Activated naive CD8-positive, alpha-beta T cell treated with anti-CD3 and anti-CD28 coated beads for 36 hours (primary cell): ENCODE measurements at places on chromosomes 4 and X.

- no peak for DNase-seq
Measured at GRCh38 chrX:110315551-110315950, 2.3 kb downstream of the AMMECR1 start.

DNA sequence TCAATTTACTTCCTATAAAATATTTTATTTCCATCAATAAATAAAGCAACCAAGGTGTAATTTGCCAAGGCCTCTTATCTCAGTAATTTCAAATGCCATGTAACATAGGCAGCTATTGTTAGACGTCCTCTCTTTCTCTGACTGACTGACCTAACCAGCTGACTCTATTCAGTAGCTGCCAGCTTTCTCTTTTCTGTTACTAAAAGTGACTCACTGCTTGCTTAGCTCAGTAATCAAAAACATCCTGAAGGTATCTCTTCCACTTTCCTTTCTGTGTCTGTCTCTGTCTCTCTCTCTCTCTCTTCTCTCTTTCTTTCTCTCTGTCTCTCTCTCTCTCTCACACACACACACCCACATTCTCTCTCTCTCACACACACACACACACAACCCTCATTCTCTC lies 134.2 kb downstream of the SPOCK3 start:
- no peak for DNase-seq

DNA sequence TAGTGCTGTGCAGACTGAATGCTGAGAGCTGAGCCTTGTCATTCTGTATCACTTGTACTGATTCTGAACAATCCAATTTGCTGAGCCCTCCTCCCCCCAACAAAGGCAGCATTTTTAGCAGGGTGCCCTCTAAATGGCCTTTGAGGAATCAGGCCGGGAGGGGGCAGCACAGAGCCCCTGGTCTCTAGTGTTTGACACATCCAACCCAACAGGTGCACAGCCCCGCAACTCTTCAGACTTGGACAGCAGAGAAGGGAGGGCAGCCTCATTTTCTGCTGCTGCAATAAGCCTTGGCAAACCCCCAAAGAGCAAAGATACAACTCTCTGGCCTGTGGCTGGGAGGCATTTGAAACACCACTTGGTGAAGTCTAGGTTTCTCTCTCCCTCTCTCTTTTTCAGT lies 3.4 kb downstream of the ATP1B4 start:
- peak; percentile 11 for DNase-seq

GRCh38 chr4:35493977-35494376 lies 750.3 kb downstream of the ARAP2 start:
- no peak for DNase-seq

GRCh38 chr4:37903901-37904300 lies 13.0 kb downstream of the TBC1D1 start:
- DNase-seq = no peak

DNA sequence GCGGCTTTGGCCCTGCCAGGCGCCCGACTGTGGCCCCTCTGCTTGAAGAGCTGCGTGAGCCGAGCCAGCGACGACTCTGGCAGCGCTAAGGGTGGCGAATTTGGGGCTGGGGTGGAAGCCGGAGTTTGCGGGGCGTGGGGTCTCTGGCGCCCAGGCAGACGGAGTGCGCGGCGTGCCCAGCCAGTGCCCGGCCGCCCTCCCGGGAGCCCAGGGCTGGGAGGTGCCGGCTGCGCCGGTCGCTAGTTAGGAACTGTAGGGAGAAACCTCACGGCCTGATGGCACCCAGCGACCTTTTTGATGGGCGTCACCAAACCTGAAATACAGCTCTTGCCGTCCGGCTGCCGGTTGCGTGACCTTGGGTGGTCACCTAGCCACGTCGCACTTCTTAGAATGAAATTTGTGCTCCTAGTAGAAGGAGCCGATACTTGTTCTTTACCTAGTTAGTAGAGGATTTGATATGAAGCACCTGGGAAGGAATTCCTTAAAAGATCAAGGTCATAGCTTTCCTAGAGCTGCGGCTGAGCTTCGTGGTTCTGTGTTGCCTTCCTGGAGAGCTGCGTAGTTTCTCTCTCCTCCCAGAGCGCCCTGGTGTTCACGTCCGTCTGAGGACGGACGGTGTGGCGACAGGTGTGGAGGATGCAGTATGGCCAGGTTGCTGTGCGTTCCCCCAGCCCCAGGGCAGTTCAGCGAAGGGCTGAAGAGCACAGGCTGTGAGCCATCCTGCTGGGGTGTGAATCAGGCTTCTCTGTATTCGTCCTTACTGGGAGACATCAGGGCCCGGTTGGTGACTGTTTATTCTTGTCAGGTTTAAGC lies 680 bp downstream of the MAEA start:
- no peak for DNase-seq

DNA sequence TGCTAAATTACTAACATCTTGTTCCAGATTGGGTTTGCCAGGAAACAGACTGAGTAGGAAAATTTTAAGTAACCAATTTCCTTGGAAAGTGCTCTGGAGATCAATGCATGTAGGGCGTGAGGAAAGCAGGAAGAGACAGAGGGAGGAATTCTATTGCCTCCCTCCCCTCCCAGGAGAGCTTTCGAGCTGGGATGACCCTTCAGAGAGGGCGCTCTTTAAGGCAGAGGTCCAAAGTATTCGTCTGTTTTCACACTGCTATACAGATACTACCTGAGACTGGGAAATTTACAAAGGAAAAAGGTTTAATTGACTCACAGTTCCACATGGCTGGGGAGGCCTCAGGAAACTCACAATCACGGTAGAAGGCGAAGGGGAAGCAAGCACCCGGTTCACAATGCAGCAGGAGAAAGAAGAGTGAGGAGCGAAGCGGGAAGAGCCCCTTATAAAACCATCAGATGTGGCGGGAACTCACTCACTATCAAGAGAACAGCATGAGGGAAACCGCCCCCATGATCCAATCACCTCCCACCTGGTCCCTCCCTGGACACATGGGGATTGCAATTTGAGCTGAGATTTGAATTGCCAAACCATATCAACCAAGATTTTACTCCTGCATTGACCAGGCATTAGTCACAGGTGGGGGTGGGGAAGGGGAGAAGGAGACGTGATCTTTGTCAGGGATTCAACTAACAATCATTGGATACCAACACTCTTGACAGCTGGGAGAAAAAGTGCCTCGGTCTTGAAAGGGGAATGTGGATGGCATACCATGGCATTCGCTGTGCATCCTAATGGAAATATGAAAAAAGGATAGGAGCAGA lies 63.8 kb downstream of the SLITRK2 start:
- DNase-seq = no peak

GRCh38 chr4:131251321-131251720 lies 1897.8 kb upstream of the PCDH10 start:
- DNase-seq = no peak

DNA sequence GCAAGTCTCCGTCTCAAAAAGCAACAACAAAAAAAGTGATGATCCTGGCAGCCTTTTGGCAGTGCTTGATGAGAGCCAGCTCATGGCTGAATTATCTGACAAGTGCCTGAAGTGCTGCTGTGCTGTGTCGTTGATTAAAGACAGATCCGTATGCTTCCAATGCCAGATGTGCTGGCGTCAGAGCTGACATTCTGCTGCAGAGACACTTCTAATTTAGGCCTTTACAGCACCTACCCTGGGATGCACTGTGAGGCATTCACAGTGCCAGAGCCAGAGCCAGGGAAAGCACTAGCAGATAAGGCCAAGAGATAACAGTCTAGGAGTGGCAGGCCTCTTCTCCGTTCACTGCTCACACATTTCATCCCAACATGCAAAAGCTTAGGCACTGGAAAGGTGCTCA lies 995.5 kb downstream of the RAB28 start:
- DNase-seq = no peak

DNA sequence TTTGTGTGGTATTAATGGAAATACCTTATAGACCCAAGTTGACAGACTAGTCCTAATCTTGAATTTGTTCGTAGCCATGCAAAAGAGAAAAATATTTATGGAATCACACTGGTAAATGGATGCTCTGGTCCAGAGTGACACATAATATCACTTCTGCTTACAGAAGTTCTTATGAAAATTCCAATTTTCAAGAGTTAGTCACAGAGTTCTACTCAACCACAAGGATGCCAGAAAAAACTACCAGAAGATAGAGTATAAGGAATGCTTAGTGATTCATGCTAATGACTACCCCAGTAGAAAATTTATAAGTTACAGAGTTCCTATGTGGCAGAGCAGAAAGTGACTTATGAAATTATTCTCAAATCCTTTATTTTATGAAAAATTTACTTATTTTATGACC lies 1384.8 kb downstream of the FAM133A start:
- no peak for DNase-seq

DNA sequence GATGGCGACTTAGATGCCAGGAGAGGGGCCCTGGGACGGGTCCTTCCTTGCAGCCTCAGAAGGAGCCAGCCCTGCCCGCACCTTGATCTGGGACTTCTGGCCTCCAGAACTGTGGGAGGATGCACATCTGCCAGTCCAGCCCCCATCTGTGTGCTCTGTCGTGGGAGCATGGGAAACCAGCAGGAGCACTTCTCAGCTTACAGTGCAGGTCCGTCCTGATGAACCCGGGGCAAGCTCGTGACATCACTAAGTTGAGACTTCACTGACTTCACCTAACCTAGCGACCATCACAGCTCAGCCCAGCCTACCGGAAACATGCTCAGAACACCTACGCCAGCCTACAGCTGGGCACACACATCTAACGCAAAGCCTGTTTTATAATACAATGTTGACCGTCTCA lies 38.1 kb downstream of the ABLIM2 start:
- DNase-seq = no peak

DNA sequence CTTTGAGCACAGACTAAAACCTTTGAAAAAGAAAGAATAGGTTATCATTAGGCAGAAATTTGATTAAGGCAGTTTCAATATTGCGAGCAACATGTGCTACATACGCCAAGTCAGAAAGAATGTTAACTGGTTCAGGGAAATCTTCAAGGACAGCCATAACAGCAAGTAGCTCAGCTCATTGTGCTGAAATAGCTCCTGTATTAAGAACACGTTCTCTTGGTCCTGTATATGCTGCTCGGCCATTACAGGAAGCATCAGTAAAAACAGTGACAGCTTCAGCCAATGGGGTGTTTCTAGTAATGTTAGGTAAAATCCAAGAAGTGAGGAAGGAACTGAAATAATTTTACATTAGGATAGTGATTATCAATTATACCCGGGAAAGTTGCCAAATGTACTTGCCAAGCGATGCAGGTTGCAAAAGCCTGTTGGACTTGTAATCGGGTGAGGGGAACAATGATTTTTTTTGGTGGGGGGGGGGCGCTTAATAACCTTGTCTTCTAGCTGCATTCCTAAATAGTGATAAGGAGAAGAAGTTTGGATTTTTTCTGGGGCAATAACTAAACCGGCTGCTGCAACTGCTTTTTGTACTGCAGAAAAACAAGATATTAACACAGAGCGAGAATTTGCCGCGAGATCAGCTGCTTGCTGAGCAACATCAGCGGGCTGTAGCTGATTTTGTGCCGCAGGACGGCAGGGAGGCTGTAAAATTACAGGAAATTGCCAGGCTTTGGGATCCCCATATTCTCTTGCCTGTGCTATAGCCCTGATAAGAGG lies 49.4 kb upstream of the RASSF6 start:
- DNase-seq = no peak

- no peak for DNase-seq
Measured at GRCh38 chr4:71532407-71532806, 193.6 kb downstream of the SLC4A4 start.

DNA sequence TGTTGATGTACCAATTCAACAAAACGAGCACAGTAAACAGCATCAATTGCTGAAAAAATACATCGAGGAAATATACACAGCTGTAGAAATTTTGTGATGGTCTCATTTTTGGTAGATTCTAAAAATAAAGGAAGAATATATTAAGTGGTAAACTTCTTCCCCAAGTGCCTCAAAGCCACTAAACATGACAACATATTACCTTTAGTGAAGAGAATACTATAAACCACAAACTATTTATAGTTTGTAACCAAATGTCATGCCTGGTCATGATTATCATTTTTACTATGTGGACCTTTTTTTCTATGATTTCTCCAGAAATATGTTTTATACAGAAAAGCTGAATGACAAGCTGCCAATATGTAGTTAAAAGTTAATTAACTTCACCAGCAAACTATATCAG lies 106.9 kb downstream of the THOC2 start:
- DNase-seq = no peak

DNA sequence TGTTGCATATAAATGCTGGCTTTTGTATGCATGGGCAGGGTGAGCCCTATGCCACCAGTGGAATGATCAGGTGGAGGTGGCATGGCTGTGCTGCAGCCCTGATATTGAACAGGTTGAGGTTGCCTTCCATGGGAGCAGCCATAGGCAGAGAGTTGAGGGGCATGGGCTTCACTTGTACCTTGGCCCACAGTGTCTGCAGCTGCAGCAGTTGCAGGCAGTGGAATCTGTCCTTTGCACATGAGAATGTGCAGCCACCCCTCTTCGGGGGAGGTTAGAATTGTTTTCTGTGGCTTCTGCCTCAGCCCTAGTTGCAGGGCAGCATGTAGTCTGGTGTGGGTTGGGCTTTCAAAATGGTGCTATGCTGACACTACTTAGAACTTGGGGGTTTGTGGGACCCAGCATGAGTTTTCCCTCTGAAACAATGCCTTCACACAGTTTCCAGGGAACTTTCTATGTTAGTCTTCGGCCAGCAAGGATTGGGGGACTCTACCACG lies 25.4 kb upstream of the VSIG1 start:
- DNase-seq = no peak

DNA sequence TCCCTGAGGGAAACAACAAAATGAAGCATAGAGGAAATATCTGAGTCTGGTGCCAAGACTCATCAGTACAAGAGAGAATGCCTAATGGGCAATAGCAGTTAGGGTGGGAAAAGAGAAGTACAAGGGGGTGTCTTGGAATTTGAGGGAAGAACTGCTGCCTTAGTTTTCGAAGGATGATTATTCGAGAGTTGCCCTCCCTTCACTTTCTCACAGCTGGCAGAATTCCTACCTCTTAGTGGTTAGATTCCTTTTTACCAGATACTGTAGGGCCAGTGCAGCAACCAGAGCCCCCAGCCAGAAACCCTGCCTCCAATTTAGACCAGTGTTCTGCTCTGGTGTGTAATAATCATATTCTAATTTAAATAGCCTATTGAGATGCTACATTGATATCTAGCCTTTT lies 56.5 kb downstream of the NFKB1 start:
- DNase-seq = no peak

GRCh38 chr4:159201168-159201567 lies 98.3 kb downstream of the RAPGEF2 start:
- DNase-seq = no peak

- no peak for DNase-seq
Measured at GRCh38 chr4:4486969-4487368, 54.9 kb downstream of the STX18 start.

DNA sequence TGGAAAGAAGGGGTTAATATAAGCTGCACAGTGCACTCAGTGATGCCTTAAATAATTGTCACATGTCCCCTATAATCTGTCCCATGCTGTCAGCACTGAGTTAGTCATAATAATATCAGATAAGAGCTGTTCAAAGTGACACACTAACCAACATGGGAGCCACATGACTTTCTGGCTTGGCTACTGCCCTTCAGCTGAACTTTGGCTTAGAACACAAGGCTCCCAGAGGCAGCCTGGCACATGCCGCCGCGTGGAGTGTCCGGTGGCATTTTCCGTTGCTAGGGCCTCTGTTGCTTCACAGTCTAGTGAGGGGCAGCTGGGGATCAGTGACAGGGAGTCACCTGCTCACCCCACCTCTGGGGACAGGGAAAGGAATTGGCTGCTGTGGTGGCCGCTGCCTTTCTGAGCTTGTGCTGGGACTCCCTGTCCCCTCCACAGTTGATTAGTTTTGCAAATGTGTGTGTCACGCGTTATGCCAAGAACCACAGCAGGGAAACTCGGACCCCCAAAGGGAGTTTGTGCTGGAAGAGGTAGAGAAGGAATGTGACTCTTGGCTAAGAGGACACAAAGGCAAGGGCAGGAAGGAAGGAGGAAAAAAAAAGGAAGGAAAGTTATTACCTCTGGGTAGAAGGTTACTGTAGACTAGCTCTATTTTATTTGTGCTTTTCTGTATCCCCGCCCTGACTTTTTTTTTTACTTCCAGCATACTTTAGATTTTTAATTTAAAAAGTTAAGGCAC lies 41.1 kb upstream of the PPARGC1A start:
- no peak for DNase-seq
